ENCODE measurements at places on chromosomes 13 and 19.

GRCh38 chr13:80778297-80778696, 437.4 kb upstream of the SPRY2 start:
- no peak for DNase-seq

GRCh38 chr19:10835089-10835753, 791 bp downstream of the TMED1 start:
- DNase-seq, result no peak

DNA sequence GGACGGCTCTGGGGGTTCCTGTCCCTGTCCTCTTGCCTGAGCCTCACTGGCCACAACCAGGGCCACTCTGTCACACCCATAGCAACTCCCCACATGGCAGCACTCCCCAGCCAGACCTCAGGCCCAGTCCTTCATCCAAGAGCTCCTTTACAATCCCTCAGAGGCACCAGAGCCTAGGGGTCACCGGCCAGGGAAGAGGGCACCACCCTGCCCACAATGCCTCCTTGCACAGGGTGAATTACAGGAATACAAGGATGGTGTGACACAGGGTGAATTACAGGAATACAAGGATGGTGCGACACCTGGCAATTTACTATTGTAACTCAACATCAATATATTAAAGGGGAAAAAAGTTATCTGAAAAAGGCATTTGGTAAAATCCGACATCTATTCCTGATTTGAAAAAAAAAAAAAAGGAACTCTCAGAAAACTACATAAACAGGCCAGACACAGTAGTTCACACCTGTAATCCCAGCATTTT, 16.5 kb downstream of the MIER2 start:
- no peak for DNase-seq

- no peak for DNase-seq
Measured at GRCh38 chr13:76004416-76004815, 368.3 kb downstream of the LMO7 start.

- DNase-seq, result no peak
Measured at GRCh38 chr19:3944018-3944721, 11.3 kb downstream of the NMRK2 start.

GRCh38 chr19:38134540-38135149, 89.4 kb downstream of the DPF1 start:
- DNase-seq, result no peak

- DNase-seq, result peak; percentile 25
Measured at GRCh38 chr19:56393119-56394012, at the start of gene ZNF582. Gene ZNF582 (minus strand): TSS chr19:56393534. CDS start chr19:56391752, 1,782 bp downstream.

- peak; percentile 59 for DNase-seq
Measured at GRCh38 chr19:48489608-48490216, 20.5 kb downstream of the CYTH2 start.

- no peak for DNase-seq
Measured at GRCh38 chr19:16051254-16052025, 24.9 kb upstream of the TPM4 start.

DNA sequence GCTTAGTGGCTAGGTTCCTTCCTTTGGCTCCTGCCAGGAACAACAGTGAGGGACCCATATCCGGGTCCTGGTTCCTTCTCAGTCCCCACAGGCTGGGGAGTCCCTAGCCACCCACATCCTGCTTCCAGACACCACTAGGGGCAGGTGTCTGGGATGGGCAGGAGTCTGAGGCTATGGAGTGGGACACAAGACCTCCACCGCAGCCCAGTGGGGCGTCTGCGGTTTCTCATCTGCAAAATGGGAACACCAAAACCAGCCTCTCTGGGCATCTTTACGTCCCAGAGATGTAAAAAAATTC, 879 bp upstream of the FCGBP start:
- no peak for DNase-seq

DNA sequence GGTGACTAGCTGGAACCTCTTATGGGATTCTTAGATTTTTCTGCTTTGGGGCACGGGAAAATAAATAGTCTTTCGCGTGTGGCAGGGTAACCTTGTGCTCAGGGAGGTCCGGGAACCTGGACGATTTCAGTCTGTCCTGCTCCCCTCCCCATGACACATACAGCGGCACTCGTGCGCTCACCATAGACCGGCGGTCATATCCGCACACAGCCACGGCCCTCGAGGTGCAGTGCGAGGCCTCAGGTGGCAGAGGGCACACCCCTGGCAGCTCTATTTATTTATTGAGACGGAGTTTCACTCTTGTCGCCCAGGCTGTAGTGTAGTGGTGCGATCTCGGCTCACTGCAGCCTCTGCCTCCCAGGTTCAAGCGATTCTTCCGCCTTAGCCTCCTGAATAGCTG, 3.0 kb downstream of the ONECUT3 start:
- no peak for DNase-seq

- DNase-seq, result no peak
Measured at GRCh38 chr13:43894438-43894837, 14.7 kb downstream of the LACC1 start.

DNA sequence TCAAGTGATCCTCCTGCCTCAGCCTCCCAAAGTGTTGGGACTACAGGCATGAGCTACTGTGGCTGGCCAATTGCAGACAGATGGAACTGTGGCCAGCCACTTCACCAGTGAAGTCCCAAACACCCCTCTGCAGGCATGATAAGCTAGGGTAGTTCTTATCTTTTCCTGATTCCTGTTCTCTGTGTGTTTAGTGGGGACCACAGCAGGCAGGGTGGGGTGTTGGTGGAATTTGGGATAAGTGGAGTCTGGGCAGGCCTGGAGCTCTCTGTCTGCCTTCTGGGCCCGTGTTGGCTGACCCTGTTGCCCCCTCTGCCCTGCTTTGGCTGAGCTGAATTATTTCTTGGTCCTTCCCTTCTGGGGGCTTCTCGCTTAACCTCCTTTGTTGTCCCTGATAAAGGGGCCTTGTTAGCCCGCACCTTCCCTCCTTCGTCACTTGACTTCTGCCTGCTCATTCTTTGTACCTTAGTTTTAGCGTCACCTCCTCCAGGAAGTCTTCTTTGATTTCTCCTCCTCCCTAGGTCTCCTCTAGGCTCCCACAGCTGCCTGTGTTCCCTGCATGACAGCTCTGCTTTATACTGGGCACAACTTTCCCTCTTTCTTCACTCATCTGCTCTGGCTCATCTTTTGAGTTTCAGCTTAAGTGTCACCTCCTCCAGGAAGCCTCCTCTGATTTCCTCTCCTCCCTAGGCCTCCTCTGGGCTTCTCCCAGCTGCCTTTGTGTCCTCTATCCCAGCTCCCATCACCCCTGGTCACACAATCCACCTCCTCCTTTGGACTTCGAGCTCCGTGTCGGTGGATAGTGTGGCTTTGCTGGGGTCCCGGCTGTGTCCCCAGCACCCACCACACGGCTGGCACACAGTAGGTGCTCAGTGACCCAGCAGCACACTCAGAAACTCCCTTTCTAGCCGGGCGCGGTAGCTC, 1.7 kb upstream of the NCLN start:
- DNase-seq, result no peak

DNA sequence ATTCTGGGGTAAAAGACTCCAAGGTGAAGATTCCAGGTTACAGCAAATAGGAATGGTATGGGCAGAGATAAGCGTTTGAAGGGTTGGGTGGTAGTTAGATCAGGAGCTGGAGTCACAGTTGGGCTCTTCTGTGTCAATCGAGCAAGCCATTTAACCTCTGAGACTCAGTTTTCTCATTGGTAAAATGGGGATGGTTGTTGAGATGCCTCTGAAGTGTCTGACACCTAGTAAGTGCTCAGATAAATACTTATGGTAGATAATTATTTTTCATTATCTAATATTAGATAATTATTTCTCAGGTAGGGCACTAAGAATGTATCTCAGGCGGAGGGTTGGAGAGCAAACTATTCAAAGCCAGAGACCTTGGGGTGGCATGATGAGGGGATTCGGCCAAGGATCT, 7.8 kb downstream of the LTBP4 start:
- DNase-seq, result no peak

- no peak for DNase-seq
Measured at GRCh38 chr19:48780631-48781391, 25.5 kb downstream of the FGF21 start.

DNA sequence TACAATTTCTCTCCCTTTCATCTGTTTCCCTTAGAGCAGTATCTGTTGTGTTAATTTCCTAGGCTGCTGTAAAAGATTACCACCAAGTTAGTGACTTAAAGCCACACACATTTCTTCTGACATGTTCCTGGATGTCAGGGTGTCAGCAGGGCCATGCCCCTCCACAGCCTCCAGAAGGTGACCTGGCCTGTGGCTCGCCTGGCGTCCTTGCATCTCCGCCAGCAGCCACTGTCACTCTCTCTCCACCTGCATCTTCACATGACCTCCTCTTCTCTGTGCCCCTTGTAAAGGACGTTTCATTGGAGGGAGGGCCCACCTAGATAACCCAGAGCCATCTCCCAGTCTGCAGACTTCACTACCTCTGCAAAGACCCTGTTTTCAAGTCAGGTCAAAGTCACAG, 61.3 kb downstream of the SLC7A9 start:
- no peak for DNase-seq

- DNase-seq, result no peak
Measured at GRCh38 chr19:28417361-28417760, 795.6 kb downstream of the UQCRFS1 start.

- DNase-seq, result peak; percentile 35
Measured at GRCh38 chr19:45403781-45404556, 900 bp downstream of the PPP1R13L start.

- DNase-seq, result no peak
Measured at GRCh38 chr13:28001837-28002473, 13.5 kb upstream of the URAD start.

DNA sequence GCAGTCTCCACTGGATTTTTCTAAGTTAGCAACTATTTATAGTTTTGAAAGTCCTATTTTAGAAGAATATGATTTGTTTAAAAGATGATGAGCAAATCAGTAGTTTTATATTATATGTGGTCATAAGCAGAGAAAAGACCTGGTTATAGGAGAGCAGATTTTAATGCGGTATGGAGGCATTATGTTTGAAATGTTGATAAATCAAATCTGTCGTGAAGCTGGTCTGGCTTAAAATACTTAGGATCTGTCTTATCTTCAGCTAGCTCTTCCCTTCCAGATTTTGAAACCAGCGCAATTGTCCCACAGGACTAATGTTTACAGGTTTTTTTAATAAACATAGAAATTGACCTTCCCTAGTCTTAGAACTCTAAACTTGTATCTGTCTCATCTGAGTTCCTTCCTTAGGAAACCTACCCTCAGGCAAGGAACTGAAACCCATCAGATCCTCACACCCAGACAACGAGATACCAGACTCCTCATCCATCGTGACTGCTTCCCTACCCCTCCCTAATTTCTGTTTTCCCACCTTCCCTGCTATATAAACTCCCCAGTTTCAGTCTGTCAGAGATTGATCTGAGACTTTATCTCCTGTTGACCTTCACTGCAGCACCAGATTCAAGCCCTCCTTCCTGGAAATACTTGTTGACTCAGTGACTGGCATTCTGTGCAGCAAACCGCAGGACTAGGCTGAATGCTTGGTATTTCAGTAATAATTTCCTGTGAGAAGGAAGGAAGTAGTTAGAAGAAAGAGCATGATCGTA, 37.8 kb upstream of the CXCL17 start:
- no peak for DNase-seq

DNA sequence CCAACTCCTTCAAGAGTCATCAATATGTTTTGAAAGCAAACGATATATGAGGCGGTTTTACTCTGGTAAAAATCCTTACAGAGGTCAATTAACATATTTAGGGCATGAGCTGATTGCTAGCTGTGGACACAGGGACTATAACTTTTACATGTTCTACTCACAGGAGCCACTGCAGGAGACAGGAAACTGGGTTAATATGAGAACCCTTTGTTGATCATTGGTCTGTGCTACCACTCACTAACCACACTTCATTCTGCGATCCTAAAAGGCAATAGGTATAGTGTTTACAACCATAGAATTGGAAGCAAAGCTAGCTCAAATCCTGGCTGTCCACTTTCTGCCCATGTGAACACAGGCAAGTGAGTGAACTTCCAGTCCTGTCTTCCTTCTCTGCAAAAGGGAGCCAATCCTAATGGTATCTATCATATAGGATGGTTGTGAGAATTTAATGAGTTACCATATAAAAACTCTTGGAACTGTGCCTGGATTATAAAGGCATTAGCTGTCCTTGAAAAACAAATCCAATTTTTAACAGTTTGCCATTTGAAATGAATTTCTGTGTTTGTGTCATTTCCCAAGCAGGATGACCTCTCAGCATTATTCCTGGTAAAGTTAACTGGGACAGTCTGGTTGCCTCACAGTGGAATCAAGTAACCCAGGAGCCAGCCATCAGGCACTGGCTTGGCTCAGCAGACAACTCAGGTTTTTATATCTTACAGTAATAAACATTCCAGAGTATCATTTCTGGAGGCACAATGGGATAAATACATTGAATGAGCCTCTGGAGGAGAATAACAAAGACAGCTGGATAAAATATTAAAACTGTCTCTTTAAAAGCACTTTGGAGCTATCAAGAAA, 29.8 kb upstream of the RAP2A start:
- DNase-seq, result no peak

- no peak for DNase-seq
Measured at GRCh38 chr13:49099513-49099877, 120.6 kb upstream of the MLNR start.

GRCh38 chr13:109941951-109942350, 155.6 kb upstream of the IRS2 start:
- no peak for DNase-seq

- no peak for DNase-seq
Measured at GRCh38 chr13:76934671-76935070, 13.6 kb upstream of the ACOD1 start.

DNA sequence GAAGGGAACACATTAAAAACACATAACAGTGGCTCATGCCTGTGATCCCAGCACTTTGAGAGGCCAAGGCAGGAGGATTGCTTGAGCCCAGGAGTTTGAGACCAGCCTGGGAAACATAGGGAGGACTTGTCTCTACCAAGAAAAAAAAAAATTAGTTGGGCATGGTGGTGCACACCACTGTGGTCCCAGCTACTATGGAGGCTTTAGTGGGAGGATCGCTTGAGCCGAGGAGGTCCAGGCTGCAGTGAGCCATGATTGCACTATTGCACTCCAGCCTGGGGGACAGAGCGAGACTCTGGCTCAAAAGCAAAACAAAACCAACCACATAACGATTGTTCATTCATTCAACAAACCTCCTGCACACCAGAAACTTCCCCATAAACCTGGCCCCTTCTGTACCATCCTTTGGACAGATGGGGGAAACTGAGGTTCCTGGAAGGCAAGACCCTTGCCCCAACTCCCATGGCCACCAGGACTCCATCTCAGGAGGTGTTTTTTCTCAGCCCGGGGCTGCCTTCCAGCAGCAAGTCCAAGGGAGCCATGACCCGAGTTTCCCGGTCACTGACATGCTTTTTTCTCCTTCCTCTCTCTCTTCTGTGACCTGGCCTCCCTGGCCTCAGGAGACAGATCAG, 4.3 kb downstream of the FOSB start:
- DNase-seq, result no peak

- DNase-seq, result no peak
Measured at GRCh38 chr19:4089400-4089908, 22.8 kb upstream of the ZBTB7A start.

- no peak for DNase-seq
Measured at GRCh38 chr13:88507909-88508308, 836.7 kb downstream of the SLITRK5 start.

DNA sequence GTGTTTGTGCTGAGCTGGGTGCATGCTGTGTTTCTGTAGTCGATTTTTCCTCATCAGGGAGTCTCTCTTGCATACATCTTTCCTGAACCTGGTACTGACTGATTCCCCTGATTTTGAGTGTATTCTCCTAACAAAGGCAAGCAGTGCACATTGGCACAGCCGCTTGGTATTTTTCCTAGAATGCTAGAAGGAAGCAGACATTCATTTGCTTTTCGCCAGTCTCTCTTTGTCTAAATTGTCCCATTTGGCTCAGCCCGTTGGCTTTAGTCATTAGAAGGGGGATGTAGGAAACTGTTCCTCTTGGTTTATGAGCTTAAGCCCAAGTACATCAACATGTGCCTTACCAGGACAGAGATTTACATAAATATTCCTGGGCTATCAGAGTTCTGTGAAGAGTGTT, 266.1 kb upstream of the TMTC4 start:
- no peak for DNase-seq
